Effector memory CD8-positive, alpha-beta T cell (primary cell): ENCODE measurements at places on chromosomes 12 and 14.

- H3K27me3 ChIP-seq = no peaks in the 10 kb centered on the region
- DNase-seq = no peak
- no peak overlapping the region for H3K27ac ChIP-seq
- no peaks in the 10 kb centered on the region for H3K4me1 ChIP-seq
- H3K36me3 ChIP-seq = no peaks in the 10 kb centered on the region
Measured at GRCh38 chr12:124667506-124668326, 100.3 kb upstream of the NCOR2 start.

DNA sequence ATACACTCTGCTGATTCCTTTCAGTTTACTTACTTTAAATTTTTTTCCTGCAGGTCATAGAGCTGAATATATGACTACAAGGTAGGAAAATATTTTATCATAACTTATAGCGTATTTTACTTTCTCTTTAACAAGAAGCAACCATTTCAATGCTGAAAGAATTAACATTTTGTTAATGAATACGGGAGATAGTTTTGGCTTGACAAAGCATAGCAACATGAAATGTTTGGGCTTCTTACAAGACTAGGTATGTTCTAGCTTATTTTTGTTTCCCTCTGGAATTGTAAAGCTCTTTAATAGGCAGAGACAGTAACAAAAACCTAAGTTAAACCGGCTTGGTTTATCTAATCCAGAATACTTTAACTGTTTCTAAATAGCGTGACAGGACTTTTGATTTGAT is 135.2 kb downstream of the KICS2 start:
- no peak for DNase-seq
- no peak overlapping the region for H3K4me3 ChIP-seq
- H3K36me3 ChIP-seq = no peaks in the 10 kb centered on the region

DNA sequence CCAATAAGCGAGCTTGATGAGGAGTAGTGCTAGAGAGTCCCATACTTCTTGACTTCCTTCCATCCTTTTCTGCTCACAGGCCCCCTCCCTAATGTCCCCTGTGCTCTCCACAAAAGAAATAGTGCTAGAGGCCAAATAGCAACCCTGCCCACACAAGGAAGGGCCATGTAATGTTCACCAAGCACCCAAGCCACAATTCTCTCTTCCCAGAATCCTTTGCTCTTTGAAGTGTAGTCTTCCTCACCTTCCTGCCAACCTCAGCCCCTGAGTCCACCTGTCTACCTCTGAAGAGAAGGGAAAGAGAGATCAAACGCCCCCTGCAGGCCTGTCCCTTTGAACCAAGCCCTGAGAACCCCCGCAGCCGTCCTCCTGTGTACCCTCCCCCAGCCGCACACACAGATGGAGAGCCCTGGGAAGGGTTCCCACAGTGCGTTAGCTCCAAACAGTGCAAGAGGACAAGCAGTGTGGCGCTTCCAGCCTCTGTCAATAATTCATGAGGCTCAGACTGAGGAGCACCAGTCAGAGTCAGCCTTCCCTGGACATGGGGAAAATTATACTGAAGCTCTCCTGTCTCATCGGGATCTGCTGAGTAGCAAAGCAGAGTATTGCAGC is 1.9 kb upstream of the DHRS4 start:
- peaks cover 12% of the 10 kb centered on the region for H3K36me3 ChIP-seq
- no peak overlapping the region for H3K4me3 ChIP-seq
- no peak overlapping the region for H3K27ac ChIP-seq
- no peak for DNase-seq
- H3K27me3 ChIP-seq = no peaks in the 10 kb centered on the region
- H3K4me1 ChIP-seq = peaks cover 27% of the 10 kb centered on the region

DNA sequence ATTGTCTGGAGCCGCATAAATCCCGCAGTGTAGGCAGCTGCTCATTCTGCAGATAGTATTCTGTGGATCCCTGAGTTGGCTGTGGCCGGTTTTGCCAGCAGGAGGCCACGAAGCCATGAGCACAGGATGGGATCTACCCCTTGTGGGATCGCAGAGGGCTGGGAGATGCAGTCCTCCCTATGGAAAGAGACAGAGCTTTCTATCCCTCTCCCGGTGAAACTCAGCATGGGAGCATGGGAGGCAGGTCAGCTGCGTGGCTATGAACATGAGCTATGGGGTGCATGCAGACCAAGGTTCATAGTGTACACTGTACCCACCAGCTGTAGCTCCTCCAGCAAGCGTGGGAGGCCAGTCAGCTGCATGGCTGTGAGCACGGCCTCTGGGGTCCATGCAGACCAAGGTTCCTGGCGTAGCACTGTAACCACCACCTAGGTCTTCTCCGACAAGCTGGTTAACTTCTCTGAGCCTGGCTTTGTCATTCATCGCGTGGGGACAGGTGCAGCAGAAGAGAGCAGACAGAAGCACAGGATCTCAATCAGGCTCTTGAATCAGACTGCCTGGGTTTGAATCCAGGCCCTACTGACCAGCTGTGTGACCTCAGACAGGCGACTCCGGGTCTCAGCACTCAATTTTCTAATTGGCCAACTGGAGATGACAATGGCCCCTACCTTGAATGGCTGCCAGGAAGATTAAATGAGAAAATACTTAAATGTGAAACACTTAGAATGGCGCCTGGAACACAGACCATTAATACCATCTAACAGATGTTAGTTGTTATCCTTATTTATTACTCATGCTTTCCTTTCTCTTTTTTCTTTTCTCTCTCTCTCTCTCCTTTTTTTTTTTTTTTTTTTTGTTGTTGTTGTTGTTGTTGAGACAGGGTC is 6.0 kb downstream of the BDKRB1 start:
- H3K27ac ChIP-seq = no peak overlapping the region
- H3K4me3 ChIP-seq = no peak overlapping the region
- peaks cover 42% of the 10 kb centered on the region for H3K27me3 ChIP-seq

GRCh38 chr14:95818581-95818980 is 58.1 kb upstream of the TUNAR start:
- H3K4me1 ChIP-seq = no peaks in the 10 kb centered on the region
- peaks cover 56% of the 10 kb centered on the region for H3K27me3 ChIP-seq
- H3K27ac ChIP-seq = no peak overlapping the region

DNA sequence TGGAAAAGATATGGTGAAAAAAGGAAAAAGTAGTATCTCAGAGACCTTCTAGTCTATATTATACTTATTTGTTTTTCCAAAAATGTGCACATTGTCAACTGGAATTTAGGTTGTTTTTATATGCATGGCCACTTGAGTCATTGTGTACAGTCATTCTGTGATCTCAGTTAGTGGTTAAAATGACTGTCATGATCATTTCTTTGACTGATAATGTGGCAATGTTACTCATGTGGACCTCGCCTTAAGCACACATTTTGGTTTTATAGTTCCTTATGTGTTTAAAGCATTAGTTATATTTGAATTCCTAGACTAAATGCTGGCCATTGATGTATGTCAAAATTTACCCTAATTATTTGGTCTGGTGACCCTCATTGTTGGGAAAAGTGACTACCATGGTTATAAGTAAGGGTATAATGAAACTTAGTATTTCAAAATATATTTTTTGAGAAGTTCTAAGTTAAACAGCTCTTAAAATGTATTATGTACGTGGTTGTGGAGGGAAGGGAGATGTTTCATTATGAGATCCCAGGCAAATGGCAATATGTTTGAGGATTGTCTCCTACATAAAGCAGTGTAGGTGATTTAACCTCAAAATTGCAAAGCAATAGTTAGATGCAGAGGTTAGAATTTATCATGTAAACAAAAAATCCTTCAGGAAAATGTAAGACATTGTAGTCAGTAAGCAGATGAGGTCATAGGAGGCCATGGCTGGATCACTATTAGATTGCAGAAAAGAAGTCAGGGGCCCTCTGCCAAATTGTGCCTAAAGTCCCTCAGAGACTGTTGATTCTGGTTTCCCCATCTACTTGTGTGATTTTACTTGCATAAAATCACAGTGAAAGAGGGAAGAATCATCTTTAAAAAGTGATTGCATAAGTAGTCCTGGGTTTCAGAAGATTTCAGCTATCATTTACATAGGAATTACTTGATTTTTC is 17.5 kb downstream of the PNMA1 start:
- H3K27me3 ChIP-seq = no peaks in the 10 kb centered on the region
- no peak overlapping the region for H3K4me3 ChIP-seq
- no peak for DNase-seq
- no peak overlapping the region for H3K27ac ChIP-seq
- peaks cover 4% of the 10 kb centered on the region for H3K36me3 ChIP-seq
- no peaks in the 10 kb centered on the region for H3K4me1 ChIP-seq

DNA sequence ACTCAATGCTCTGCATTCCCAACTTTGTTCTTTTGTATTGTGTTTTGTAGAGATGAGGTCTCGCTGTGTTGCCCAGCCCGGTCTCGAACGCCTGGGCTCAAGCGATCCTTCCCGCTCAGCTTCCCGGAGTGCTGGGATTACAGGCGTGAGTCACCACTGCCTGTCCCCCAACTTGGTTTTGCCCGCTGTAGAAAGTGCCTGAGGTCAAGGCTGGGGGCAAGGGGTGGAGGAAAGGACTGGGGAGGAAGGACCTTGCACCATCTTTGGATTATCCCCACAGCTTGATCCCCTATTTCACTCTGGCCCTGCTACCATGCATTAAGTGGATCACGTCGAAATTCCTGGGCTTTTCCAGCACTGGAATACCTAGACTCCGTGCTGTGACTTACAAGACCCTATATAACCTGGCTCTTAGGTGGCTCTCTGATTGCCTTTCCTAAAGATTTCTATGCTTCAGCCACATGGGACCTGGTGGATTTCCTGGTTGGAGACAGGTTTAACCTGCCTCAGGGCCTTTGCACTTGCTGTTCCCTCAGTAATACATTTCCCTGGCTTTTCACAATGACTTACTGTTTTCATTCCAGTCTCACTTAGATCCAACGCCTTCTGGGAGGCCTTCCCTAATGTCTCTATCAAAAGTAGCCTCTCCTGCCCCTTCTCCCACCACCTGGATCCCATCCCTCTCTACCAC is 608 bp upstream of the PIANP start:
- peaks cover 85% of the 10 kb centered on the region for H3K27me3 ChIP-seq
- peaks cover 12% of the 10 kb centered on the region for H3K4me1 ChIP-seq
- peaks cover 6% of the 10 kb centered on the region for H3K36me3 ChIP-seq
- no peak overlapping the region for H3K27ac ChIP-seq
- no peak for DNase-seq

DNA sequence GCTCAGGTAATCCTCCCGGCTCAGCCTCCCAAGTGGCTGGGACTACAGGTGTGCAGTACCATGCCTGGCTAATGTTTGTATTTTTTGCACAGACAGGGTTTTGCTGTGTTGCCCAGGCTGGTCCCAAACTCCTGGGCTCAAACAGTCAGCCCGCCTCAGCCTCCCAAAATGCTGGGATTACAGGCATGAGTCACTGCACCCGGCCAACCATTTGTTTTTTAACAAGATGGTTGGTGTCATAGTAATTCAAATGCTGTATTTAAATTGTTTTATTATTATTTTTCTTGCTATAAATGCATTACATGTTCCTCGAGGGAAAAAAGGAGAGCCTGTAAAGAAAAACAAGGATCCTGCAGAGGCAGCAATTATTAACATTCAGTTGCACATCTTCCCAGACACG is 83.9 kb downstream of the EP400 start:
- no peak overlapping the region for H3K4me3 ChIP-seq
- no peak for DNase-seq
